Ascending aorta (tissue), 2 donors: ENCODE measurements at places on chromosomes 11 and 22.

- DNase-seq = no peak
Measured at GRCh38 chr11:94150704-94151685, 22.4 kb downstream of the PANX1 start.

- no peak for DNase-seq
Measured at GRCh38 chr22:30310881-30311771, 15.6 kb downstream of the TBC1D10A start.

- DNase-seq = no peak
Measured at GRCh38 chr22:19397734-19398104, 33.8 kb downstream of the HIRA start.

DNA sequence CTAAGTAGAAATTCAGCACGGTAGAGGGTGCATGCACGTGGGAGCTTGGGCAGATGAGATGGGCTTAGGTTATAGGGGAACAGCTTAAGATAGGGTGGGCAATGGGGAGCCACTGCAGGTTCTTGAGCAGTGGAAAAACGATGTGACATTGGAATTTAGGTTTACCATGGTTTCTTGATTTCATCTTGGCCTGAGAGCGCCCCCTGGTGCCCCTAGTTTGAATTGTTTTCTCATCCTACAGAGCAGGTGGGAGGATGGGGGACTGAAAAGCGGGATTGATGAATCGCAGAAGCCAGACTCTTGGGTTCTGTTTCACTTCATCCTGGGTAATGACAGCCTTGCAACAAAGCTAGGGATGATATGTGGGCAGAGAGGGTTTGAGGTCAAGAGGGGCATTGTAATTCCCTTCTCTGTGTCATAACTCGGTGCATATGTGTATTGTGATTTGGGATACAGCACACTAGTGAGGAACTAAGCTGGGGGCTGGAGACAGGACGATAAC, 6.7 kb upstream of the MCAM start:
- DNase-seq = no peak

GRCh38 chr11:76664578-76665061, 5.9 kb downstream of the LRRC32 start:
- DNase-seq = no peak

DNA sequence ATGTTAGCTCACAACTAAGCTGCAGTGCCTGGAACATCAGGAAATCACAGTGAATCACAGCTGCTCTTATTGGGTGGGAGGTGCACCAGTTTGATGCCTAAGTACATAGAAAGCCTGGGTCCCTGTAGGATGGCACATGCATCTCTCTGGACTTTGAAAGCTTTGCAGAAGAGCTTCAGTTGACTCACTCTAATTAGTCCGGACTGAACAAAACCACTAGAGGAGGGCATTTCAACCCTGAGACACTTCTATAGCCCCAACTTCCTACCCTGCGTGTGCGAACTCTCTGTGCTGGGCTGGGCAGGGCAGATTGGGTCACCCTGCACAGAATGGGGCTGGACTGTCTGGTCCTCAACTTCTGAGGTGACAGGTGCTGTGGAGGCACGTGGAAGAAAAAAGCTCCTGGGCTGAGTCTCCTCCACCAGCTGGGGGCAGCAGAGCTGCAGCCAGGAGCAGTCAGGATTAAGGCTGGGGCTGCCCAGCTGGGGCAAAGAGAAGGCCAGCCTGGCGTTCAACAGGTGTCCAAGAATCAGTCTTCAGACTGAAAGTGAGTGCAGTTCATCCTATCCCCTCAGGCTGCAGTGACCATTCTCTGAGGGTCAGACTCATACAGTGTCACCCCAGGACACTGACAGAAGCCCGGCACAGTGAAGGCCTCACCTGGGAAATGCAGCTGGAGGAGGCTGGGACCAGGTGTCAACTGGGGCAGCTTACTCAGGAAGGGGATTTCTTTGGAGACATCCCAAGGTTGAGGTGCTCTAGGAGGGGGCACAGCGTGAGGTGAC, 22.1 kb downstream of the GGTLC2 start:
- no peak for DNase-seq

DNA sequence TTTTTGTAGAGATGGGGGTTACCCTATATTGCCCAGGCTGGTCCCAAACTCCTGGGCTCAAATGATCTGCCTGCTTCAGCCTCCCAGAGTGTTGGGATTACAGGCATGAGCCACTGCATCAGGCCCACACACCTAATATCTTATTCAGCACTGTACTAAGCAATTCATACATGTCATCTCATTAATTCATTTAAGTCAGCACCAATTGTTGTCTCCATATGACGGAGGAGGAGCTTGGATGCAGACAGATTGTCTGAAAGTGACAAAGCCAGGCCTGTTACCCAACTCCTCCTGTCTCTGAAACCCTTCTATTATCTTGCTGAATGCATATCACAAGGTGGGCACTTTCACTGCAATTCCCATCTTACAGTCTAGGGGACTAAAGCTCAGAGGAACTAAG, 57.5 kb upstream of the ALX4 start:
- DNase-seq = no peak

DNA sequence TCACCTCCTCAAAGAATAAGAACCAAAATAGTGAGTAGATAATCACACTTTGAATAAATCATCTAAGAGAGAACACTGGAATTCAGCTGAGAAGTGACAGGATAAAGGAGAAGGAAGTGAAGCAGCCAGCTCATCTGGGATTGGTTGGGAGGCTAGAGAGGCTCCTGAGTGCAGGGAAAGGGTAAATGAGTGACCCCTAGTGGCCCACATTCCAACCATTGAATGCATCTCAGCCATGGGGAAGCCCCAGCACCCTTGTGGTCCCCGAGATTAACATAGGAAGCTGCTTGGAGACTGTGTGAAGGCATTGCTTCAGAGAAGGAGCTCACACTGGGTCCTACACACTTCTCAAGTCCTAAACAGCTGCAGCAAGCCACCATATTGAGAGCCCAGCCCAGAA, 82.3 kb downstream of the JRKL start:
- no peak for DNase-seq

DNA sequence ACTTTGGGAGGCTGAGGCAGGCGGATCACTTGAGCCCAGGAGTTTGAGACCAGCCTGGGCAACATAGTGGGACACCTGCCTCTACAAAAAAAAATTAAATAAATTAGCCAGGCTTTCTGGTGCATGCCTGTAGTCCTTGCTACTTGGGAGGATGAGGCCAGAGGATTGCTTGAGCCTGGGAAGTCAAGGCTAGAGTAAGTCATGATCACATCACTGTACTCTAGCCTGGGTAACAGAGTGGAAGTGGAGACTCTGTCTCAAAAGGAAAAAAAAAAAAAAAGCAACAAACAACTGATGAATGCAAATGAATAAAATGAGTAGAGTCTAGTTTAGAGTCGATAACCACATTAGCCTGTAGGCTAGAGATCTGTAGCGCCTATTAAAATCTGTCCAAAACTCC, 3.9 kb upstream of the BCL2L13 start:
- no peak for DNase-seq

DNA sequence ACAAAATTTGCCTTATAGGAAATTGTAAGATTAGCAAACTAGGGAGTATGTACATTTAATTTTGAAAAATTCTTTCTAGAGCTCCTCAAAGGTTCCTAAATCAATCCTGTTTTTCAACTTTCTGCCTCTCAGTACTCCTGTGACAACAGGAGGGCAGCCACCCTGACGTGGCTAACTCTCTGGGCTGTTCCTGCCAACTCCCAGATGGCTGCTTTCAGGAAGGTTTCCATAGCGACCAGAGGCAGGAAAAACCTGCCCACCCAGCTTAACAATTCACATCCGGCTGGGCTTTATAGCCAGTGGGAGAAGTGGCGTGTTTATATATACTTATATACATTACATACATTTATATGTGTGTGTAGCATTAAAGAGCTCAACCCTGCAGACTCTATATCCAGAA, 26.5 kb downstream of the SGSM3 start:
- DNase-seq = peak; percentile 59

GRCh38 chr11:100769165-100769564, 82.1 kb downstream of the ARHGAP42 start:
- DNase-seq = no peak

DNA sequence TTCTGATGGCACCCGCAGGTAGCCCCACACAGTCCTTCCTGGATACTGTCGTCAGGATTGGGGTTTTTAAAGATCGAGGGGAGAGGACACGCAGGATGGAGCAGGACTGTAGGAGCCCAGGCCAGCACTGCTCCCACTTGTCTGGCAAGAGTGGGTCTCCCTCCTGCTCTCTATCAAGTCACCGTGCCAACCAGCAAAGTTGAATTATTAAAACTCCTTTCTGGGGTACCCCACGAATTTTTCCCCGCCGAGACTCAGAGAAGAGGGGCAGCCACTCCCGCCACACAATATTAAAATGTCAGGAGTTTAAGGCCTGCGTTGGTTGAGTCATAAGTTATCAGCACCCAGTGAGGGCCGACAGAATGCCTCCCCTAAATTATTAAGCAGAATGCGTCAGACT, 10.1 kb downstream of the LMO1 start:
- DNase-seq = peak; percentile 13
